H9 (cell line): ENCODE measurements at places on chromosomes 2 and 18. TPM values are rescaled to one million over a fixed set of nuclear protein-coding genes. Genes with fewer than 3 reads are reported as not detected.

The UGT1A6 gene
- total RNA-seq, result not detected in 2 replicates

The TRIM54 gene
- 4.6 and 5.0 TPM in 2 replicates for total RNA-seq

The CD207 gene
- not detected in 2 replicates for total RNA-seq

The SPATA3 gene
- total RNA-seq, result not detected in 2 replicates

The DUSP11 gene
- total RNA-seq, result 21.4 and 22.8 TPM in 2 replicates

The G6PC2 gene
- not detected in 2 replicates for total RNA-seq

The IL18R1 gene
- not detected in 2 replicates for total RNA-seq

The LYG2 gene
- total RNA-seq, result 0.29 TPM in 1 of 2 replicates, not detected in the other

DNA sequence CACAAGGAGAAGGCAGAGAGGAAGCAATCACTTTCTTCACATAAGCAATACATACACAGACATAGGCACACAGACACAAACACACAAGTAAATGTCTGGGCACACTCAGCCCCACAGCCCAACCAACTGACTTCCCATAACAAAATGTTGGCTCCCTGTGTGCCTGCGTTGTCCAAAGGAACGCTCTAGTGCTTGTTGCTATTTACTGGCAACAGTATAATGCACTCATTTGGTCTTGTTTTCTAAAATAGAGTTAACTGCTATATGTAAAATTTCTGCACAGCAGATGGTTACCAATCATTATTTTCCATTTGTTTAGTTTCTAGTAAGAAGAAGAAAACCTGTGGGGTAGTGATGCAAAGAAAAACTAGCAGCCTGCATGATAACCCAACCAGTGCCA is 16.5 kb downstream of the FIGN start:
- DNase-seq, result no peak

GRCh38 chr18:62576845-62577512 is 54.2 kb downstream of the ZCCHC2 start:
- no peak for DNase-seq

- no peak for DNase-seq
Observed at GRCh38 chr2:102449370-102449974, 23.6 kb upstream of the SLC9A4 start.

DNA sequence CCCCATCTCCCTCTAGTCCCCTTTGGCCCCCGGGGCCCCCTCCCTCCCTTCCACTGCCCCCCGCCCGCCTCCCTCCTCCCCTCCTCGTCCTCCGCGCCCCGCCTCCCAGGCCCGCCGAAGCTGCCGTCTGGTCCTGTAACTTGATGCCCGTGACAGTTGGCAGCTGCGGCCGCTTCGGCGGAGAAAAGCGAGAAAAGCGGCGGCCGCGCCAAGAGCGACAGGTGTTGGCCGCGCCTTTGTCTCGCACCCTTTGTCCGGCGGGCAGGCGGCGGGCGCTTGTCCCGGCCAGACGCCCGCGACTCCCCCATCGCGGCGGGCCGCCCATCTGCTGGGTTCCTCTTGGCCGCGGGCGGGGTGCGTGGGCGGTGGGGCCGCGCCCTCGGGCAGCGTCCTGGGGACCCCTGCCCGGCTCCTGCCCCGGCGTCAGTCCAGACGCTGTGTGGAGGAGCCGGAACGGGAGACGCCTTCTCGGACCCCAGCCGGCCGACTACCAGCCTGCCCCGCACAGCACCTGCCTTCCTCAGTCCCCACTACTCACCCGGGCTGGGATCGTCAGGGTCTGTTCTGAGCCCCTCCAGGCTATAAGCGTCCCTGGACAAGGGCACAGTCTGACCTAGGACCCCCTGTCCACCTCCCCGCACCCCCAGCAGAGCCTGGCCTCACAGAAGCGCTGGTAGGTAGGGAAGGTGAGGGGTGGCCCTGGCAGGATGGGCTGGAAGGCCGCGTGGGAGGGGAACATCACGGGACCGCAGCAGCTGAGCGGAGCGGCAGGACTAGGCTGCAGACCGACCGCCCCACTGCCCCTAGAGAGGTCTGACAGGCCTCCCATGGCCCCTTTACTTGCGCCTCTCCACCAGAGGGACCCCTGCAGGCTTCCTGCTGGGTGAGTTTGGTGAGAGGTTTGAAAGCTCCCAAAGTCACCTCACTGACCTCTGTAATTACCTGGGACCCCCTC is 1.2 kb upstream of the HES6 start:
- peak; percentile 91 for DNase-seq

DNA sequence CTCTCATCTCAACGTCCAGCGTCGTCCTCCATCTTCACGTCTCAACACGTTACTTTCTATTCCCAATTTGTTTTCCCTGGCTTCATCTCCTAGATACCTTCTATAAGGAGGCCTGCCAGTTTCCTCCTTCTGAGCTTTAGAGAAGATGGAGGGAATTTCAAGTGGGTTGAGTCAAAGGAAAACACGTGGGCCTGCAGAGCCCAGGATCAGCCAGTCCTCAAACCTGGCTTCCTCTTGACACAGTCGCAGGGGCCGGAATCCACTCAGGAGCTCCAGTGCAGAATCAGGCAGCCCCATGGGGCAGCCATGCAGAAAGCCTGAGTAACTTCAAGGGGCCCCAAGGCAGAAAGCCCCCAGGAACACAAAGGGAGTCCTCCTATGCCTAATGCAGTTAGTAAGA is 14.5 kb upstream of the APCDD1 start:
- no peak for DNase-seq

DNA sequence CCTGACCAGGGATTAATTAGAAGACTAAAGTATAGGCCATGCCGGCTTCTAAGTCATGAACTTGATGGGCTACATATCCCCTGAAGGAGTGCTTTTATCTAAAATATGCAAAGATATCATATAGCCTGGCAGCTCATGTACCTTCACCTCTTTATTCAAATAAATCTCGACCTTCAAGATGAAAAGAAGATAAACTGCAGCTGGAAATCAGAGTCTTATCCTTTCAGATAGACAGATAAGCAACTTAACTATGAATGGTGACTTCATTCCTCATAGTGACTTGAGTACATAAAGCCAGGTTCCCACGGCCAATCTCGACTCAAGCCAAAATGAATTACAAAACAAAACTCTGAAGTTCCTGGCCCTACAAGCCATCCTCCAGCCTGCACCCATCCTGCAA is 165.3 kb upstream of the KLHL29 start:
- no peak for DNase-seq

DNA sequence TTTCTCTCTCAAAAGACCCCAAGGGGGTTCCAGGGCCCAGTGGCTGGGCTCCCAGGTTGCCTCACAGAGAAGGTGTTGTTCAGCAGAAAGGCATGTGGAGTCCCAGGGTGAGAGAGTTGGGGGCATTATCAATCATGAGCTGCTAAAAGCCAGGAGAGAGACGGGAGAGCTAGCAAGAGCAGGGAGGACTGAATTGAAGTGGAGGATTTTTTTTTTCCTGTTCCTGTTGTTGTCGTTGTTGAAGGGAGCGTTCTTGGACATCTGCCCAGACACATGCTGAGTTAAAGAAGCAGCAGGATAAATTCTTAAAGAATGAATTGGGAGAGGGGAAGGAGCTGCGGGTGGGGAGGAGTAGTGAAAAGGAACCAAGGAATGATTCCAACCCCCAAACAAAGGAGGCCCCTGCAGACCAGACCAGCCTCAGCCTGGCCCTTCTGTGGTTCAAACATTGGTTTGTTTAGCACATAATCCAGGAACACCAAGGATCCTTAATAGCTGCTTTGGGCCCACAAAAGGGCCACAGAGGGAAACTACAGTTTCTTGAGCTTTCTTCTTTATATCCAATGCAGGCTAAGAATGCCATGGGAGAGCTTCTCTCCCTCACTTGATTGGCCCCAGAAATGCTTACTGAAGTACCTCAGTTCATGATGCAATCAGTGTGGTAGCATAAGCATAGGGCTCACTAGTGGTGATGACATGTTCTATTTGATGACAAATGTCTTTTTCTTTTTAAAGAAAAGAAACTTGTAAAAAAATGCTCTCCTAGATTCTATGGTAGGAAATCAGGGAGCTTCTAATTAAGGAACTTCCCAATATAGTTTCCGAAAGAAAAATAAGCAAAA is 146.0 kb downstream of the SETBP1 start:
- no peak for DNase-seq

GRCh38 chr2:127096718-127097470 is 10.1 kb downstream of the BIN1 start:
- no peak for DNase-seq
